Adrenal gland (tissue), 19 donors: ENCODE measurements at places on chromosomes 1 and 21.
A peak's percentile ranks its signal among the peaks of the same experiment; 100 is the strongest.

- no peak for DNase-seq
Measured at GRCh38 chr1:29410476-29410875, 174.2 kb downstream of the PTPRU start.

GRCh38 chr1:116737020-116737854, 17.0 kb upstream of the CD2 start:
- DNase-seq = peak; percentile 48

DNA sequence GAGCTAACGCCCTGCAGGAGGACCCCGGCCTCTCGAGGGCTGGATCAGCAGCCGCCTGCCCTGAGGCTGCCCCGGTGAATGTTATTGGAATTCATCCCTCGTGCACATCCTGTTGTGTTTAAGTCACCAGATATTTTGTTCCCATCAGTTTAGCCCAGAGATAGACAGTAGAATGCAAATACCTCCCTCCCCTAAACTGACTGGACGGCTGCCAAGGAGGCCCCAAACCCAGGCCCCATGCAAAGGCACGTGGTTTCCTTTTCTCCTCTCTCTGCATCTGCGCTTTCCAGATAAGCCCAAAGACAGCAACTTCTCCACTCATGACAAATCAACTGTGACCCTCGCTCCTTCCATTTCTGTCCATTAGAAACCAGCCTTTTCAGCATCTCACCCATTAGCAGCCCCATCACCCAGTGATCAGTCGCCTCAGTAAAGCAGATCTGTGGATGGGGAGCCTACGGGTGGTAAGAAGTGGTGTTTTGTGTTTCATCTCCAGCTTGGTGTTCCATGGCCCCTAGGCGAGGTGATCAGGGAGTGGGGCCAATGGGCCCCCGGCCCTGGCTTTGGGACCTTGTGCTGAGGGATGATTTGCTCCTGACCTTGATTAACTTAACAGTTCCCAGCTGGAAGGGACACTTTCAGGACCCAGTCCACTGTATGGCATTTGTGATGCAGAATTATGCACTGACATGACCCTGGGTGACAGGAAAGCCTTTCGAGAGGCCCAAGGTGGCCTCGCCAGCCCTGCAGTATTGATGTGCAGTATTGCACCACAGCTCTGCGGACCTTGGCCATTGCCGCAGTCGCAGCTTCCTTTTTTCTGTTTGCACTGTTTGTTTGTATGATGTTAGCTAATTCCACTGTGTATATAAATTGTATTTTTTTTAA, 5.2 kb downstream of the NPPA start:
- DNase-seq = peak; percentile 37

- DNase-seq = peak; percentile 68
Measured at GRCh38 chr1:226110249-226111097, 48.0 kb downstream of the H3-3A start.

- no peak for DNase-seq
Measured at GRCh38 chr1:73782901-73783300, 415.1 kb downstream of the LRRIQ3 start.

- no peak for DNase-seq
Measured at GRCh38 chr1:10187026-10187334, 23.4 kb upstream of the KIF1B start.

DNA sequence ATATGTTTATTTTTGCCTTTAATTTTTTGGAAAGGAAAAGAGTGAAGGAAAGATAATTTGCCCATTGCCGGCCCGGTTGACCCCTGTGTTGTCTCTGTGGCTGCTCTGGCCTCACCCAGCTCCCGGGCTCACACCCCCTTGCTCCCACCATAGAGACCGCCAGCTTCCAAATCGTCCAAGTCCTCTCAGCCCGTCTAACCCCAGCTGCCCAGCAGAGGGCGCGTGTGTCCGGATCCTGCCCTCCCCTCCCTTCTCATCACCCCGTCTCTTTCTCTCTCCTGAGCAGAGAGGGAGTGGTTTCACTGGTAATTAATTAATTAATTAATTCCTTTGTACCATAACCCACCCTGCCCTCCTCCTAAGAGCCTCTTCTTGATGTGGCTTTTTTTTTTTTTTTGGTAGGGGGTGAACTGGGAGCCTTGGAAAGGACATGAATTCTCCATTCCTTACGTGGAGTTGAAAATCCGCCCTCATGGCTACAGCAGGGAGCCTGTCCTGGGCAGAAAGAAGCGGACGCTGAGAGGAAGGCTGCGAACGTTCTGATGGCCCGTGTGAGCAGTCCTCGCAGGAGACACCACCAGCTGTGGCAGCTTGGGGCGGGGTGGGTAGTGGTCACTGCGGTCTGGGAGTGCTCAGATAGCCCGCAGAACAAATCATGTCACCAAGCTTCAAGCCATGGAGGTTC, 45.9 kb downstream of the KIAA0040 start:
- DNase-seq = peak; percentile 54

GRCh38 chr1:923991-924655, 400 bp downstream of the SAMD11 start:
- no peak for DNase-seq

DNA sequence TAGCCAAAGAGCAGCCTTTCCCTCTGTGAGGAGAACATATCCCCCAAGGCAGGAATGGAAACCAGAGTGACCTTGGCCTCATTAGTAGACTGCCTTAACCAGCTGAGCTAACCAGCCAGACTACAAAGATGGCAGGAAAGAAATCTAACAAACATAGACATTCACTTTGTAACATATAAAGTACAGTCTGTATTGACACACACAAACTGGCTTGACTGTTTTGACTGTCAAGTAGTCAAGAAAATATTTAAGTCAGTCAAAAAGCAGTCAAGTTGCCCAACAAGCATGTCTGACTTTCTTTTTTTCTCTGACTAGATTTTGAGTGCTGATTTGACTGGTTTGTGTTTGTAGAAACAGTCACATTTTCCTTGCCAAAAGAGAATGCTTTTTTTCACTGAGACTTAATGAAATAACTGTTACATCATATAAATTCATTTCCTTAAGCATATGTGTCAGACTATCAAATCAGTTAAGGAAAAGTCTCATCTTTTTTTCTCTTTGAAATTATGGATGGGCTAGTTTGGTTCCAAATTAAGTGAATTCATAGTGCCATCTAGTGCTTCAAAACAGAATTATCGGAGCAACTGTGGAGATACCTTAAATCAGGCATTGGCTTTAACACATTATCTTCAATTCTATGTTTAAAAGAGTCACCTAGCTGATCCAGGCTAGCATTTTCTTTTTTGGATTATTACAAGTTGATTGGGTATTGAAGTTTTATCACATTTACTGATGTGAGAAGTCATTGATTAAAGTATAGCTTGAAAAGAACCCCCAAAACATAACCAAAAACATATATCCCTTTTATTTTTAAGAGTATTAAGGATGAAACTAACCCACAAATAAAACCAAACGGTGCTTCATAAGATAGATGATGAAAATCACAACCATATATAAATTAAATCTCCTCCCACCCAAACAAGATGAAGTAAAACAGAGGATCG, 75.0 kb downstream of the ATP6V1G3 start:
- no peak for DNase-seq

GRCh38 chr1:192654591-192655251, 18.8 kb downstream of the RGS13 start:
- DNase-seq = peak; percentile 13

DNA sequence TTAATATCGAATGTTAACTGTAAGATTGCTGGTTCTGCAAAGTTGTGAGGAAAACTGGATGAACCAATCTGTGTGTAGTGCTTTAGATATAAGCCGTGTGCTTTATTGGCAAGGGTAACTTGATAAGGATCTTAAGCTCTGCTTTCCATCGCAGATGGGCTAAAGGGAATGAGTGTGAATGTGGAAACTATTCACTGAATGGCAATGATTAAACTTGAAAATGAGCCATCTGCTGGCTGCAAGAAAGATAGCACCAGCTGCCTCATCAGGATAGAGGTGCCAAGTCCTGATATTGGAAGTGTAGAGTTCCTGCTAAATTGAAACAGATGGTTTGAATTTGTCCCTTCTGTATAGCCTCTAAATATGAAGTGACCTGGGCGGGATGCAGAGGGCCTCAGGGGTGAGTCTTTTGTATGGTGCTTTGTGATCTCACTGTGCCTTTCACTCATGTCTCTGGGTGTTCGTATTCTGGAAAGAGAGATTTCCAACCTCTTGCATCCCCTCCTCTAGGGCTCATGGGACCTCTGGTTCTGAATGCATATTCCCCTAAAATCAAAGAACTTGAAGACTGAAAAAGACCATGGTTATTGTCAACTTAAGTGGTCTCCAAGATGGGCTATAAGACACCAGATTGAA, 9.2 kb downstream of the FCRL3 start:
- no peak for DNase-seq

DNA sequence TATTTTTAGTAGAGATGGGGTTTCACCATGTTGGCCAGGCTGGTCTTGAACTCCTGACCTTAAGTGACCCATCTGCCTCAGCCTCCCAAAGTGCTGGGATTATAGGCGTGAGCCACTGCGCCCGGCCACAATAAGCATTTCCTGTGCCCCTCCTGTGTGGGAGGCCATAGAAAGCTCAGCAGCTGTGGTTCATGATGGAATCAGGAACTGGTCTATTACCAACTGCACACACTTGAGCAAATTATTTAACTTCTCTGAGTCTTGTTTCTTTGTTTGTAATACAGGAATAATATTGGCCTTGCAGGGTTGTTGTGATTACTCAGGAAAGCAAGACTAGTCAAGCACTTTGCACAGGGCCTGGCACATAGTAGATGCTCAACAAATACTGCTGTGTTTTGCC, 15.0 kb downstream of the RHBG start:
- DNase-seq = no peak

- DNase-seq = no peak
Measured at GRCh38 chr1:219085082-219085481, 88.6 kb upstream of the LYPLAL1 start.

DNA sequence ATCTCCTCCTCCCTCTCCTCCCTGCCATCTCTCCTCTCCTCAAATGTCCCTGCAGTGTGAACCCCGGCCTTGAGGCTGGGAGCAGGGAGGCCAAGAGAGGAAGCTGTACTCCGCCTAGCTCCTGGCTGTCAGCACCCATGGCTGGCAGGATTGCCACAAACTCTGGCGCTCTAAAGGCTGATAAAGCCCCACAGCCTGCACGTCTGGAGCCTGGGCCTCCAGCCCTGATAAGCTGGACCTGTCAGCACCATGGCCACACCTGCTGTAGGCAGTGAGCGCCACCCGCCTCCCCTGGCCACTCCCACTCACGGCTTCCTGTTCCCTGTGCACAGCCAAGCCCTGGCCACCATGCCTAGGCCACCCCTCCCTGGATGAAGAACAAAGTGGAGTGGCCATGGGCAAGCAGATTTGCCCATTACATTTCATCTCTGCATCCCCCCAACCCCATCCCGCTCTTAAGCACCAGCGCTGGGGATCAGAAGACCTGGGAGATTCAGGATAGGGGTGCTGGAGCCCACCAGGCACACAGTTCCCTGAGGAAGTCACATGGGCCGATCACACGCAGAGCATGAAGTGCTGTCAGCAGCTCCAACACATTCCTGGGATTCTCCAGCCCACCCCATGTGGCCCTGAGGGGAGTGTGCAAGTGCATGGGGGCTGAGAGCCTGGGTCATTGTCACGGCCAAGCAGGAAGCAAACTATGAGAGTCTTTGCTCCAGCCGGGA, 24.2 kb upstream of the NPPB start:
- DNase-seq = peak; percentile 55

DNA sequence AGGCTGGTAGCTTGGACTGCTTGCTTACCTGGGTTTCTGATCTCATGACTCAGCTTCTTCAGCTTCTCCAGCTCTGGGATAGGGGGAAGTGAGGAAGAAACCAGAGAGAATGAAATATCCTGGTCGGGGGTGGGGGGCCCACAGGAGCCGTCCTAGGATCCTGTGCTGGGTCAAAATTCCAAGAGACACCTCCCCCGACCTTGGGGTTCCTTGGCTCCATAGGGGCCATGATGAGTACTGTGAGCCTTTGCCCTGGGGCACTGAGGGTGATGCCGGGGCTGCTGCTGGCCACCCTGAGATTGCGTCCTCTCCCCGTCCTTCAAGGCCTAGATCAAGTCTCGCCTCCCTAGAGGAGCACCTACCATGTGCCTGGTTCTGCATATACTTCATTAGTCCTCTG, 40.0 kb downstream of the MYOM3 start:
- DNase-seq = no peak

GRCh38 chr1:107149946-107150345, 9.1 kb downstream of the NTNG1 start:
- no peak for DNase-seq
